ENCODE measurements at places on chromosomes 4 and X.

DNA sequence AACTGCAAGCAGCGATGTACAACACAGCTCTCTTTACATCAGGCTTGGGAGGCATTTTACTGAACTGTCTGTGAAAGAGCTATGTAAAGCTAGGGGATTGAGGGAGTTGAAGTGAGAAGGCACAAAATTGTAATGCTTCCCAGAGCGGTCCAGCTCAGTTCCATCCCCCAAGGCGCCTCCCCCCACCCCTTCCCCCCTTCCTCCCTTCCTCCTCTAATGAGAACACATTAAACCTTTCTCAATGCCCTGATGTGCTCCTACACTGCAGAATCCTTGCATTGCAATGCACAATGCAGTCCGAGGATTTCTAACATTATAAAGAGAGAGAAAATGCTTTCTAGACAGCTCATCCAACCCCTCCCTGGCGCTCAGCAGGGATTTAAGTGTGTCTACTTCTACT lies 73.9 kb downstream of the CXXC4 start:
- DNase-seq = no peak

DNA sequence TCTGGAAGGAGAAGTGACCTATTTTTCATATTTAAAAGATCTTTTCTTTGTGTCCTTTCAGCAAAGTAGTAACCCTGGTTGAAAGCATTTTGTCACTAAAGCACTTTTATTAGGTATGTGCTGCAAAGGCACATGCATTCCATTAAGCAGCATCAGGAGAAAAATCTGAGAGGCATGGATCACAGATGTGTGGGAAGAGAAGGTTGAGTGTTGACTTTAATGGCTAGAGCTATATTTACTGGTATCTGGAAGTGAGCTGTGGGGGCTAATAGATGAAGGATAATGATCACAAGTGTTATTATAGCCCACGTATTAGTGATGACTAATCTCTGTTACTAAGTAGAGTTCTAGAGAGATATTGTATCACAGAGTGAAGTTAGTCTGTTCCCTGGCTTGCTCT lies 1520.7 kb downstream of the ARAP2 start:
- no peak for DNase-seq

GRCh38 chr4:112973750-112974251 lies 75.7 kb upstream of the ANK2 start:
- DNase-seq = no peak

GRCh38 chr4:81404294-81404693 lies 67.4 kb downstream of the RASGEF1B start:
- DNase-seq = no peak

Measured in activated CD4-positive, CD25-positive, alpha-beta regulatory T cell treated with anti-CD3 and anti-CD28 coated beads, Interleukin-2, amount 50 U/mL, for 72 hours (primary cell).